Stimulated activated CD4-positive, alpha-beta T cell treated with anti-CD3 and anti-CD28 coated beads, Interleukin-1b, Interleukin-23, amount 100 ng/mL, for 1 hour (primary cell): ENCODE measurements at places on chromosomes 11 and 22.

- no peak for DNase-seq
These were observed 133.3 kb downstream of the RRAS2 start for GRCh38 chr11:14225666-14226065.

DNA sequence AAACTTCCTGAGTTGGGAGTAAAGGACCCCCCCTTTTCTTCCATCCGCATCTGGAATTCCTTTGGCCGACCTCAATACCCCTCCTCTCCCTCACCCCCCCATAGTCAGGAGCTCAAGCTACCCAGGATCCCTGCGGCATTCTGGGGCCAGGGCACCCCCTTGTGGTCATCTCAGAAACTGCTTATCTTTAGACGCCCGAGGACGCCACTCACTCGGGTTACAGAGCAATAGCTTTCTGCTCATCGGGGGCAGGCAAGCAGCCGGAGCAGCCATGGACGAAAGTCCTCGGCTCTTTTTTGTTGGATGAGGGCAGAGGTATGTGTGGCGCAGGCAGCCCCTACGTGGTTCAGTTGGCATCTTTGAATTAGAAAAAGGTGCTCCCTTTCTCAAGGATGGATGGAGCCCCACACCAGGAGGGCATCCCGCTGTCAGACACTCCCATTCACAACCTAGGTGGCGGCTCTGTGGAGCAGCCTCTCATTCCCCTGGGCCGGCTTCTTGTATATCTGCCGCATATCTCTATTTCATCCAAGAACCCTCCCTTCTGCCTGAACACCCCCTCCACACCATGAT lies 2.3 kb downstream of the C1QTNF5 start:
- peak; percentile 52 for DNase-seq

- DNase-seq: no peak
These were observed 62.2 kb upstream of the WNT11 start for GRCh38 chr11:76268498-76268897.

GRCh38 chr11:33347490-33348125 lies 90.4 kb downstream of the HIPK3 start:
- DNase-seq: no peak

GRCh38 chr22:41952713-41953112 lies 763 bp downstream of the SMIM45 start:
- no peak for DNase-seq

DNA sequence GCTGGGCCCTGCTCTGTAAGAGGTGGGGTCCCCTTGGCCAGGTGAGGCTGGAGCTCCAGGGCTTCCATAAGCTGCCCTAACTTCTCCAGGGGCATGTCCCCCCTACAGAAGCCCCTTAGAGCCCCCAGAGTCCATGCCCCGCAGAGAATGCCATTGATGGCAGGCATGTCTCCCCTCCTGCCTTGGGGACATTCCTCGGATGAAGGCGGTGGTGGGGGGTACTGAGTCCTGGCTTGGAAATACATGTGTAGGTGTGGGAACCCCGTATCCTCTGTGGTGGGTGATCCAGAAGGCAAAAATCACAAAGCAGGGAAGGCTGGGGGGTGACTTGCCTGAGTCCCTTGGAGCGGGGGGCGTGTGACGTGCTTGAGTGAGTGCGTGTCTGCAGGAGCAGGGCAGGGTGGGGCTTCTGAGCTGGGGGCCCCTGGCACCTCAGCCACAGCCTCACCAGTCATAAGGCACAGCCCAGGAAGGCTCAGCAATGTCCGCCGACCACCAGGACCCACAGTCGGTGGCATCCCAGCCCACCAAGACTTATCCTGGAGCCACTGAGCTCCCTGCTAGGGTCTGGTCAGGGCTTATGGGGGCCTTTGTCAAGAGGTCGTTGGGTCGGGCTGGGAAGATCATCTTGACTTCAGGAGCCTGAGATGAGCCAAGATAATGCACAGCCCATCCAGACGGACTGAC lies 69.8 kb upstream of the KCNQ1OT1 start:
- DNase-seq: no peak

- DNase-seq: no peak
These were observed 9.2 kb downstream of the PVALB start for GRCh38 chr22:36807627-36808026.

- no peak for DNase-seq
These were observed 7.6 kb upstream of the KCTD14 start for GRCh38 chr11:78030429-78031325.

DNA sequence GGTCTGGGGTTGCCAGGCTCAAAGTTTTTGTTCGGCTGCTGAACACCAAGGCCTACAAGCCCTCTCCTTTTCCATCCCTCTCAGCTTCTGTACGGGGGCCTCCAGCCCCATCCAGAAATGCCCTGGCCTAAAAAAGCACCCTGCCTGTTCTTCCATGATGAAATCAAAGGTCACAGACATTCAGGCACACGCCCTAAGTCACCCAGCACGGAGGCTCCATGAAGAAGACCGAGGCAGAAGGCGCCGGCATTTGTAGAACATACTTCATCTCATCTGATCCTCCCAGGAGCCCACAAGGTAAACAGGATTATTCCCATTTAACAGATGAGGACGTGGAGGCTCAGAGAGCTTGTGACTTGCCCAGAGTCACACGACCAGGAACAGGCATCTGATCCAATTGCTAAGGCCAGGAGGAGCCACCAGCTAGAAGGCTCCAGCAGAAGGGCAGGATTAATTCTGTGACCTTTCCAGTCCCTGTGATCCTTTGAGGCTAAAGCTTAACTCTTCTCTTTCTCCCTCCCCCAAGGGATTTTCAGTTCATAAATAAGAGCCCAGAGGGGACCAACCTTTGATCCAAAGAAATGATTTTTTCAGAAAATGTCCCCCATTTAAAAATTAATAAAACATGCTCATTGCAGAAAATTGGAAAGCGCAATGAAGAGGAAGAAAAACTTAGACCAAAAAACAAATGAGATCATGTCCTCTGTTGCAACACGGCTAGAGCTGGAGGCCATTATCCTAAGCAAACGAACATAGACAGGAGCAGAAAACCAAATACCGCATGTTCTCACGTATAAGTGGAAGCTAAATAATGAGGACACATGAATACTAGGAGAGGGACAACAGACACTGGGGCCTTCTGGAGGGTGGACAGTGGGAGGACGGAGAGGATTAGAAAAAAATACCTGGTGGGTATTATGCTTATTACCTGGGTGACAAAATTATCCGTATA lies 38.7 kb downstream of the CYTH4 start:
- no peak for DNase-seq

- DNase-seq: no peak
These were observed 71.2 kb upstream of the CDON start for GRCh38 chr11:126133901-126134300.

DNA sequence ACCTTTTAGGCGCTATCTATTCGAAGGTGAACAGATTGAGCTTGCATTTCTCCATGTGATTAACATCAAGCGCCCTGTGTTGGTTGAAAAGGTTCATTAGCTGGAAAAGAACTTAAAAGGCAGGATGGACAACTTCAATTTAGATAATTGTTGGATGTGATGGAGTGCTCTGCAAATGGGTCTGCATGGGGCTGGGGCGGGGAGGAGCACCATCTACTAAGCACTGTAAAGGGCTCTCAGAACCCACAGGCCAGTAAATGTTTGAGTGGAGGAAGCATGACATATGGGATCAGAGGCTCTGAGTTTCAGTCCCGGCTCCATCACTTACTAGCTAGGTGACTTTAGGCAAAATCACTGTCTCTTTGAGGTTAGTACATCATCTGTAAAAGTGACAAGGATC lies 28.2 kb downstream of the ARL14EP start:
- no peak for DNase-seq

- no peak for DNase-seq
These were observed 14.6 kb upstream of the TEF start for GRCh38 chr22:41367039-41367679.

DNA sequence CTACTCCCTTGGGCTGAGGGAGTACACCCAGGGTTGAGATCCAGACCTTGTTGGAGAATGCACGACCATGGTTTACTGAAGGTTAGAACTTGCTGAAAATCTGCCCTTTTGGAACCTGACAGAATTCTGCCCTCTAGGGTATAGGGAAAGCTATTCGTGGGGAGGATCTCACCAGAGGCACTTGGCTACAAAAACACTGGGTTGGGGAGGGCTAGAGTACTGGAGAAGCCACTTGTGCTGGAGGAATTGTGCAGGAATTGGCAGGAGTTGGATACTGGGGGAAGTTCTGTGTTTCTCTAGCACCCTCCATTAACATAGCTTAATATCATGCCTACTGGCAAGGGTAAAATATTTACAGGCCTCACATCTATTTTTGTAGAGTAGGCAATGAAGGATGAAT lies 55.8 kb downstream of the PPME1 start:
- DNase-seq: no peak

GRCh38 chr11:17707830-17708229 lies 11.5 kb upstream of the MYOD1 start:
- no peak for DNase-seq

GRCh38 chr11:64226507-64227051 lies 505 bp downstream of the NUDT22 start:
- DNase-seq: no peak

DNA sequence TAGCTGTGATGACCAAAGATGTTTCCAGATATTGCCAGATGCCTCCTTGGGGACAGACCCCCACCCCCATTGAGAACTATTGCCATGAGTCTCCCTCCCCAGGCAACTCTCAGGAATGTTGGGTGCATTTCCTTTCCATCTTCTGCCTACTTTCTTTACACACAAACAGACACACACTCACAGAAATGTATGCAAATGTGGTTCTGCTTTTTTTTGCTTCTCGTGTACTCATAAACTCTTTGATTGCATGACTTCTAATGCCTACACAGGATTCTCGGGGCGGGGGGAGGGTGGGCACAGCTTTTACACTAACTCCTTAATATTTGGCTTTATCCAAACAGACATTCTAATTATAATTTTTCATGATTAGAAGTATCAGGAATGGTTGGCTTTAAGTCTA lies 53.3 kb upstream of the SUSD2 start:
- no peak for DNase-seq

DNA sequence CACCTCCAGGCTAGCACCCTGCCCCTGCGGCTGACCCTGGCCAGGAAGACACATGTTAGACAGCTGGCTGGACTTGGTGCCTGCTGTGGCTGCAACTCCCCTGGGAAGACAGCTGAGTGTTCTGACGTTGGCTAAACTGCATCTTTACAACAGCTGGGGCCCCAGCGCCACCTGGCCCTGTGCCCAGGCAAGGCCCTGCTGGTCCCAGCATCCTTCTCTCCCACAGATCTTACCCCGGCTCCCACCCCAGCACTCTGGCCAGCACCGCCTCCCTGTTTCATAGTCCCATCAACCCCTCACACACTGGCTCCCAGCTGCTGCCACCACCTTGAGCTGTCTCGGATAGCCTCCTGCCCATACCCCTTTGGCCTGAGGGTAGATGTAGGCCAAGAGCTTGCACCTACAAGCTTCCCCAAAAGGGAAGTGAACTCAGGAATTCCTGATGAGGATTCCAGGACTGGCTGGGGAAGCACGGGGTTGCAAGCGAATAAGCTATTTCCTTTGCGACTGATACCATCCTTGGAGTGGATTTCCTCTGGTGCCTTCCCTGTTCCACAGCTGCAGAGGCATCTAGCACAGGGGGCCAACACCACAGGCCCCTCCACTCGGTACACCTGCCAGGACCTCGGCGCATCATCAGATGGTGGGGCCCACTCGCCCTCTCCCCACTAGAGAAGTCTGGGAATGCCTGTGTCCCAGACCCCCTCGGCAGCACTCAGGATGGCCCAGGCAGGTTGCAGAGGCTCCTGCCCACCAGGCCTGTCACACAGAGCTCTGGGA lies 28.5 kb downstream of the RSPH14 start:
- no peak for DNase-seq

DNA sequence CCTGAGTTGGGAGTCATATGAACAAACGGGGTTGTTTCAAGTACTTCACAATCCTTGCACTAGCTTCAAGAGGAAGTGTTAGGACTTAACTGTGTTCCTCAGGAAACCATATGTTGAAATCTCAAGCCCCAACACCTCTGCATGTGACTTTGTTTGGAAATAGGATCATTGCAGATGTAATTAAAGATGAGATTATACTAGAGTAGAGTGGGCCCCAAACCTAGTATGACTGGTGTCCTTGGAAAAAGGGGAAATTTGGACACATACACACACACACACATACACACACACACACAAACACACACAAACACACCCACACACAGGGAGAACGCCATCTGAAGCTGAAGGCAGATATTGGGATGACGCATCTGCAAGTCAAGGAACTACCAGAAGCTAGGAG lies 6.4 kb upstream of the CEP295 start:
- no peak for DNase-seq

GRCh38 chr11:75689863-75690609 lies 21.2 kb upstream of the MAP6 start:
- no peak for DNase-seq

GRCh38 chr22:48581796-48582469 lies 1245.7 kb downstream of the BRD1 start:
- DNase-seq: no peak

DNA sequence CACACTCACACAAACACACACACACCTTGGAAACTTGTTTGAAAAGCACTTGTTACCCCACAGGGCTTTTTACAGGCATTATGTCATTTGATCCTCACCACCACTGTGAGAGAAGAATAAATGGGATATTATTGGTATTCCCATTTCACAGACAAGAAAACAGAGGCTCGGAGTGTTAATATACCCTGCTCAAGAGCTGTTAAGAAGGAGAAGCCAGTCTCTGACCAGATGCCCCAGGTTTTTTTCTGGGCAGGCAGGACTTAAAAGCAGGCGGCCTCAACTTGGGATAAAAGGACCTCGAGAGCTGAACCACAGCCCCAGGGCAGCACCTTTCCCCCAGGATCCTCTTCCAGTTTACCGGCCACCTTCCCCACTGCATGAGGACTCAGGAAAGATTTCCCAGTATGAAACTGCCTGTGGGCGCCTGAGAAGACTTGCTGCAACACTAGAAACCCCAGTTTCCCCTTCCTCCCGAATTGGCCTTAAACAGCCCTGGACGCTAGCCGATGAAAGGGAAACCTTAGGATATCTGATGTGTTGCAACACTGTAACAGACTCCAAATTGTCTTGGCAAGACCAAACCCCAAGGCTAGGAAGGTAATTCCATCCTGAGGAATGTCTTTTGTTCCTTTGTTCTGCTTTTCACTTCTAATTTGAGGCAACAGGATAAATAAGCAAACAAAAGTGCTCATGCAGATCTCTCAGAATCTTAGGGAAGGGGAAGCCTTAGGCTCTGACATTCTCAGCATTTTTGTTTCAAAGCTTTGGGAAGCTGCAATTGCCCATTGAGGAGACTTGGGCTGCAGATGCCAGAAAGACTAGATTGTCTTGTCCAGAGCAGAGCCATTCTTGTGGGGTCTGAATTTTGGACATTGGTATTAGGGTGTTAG lies 173.5 kb downstream of the TRIM29 start:
- DNase-seq: no peak

- no peak for DNase-seq
These were observed 640 bp upstream of the KCNA4 start for GRCh38 chr11:30017445-30017895.

GRCh38 chr11:64419818-64420485 lies 61.0 kb downstream of the RPS6KA4 start:
- no peak for DNase-seq

- DNase-seq: no peak
These were observed 16.6 kb upstream of the APOL3 start for GRCh38 chr22:36177160-36177559.

- DNase-seq: no peak
These were observed 7.5 kb downstream of the POU2AF3 start for GRCh38 chr11:111305876-111306275.
